ENCODE measurements at places on chromosomes 16 and 17.

GRCh38 chr17:45808845-45809244 lies 24.7 kb downstream of the CRHR1 start:
- DNase-seq: no peak

DNA sequence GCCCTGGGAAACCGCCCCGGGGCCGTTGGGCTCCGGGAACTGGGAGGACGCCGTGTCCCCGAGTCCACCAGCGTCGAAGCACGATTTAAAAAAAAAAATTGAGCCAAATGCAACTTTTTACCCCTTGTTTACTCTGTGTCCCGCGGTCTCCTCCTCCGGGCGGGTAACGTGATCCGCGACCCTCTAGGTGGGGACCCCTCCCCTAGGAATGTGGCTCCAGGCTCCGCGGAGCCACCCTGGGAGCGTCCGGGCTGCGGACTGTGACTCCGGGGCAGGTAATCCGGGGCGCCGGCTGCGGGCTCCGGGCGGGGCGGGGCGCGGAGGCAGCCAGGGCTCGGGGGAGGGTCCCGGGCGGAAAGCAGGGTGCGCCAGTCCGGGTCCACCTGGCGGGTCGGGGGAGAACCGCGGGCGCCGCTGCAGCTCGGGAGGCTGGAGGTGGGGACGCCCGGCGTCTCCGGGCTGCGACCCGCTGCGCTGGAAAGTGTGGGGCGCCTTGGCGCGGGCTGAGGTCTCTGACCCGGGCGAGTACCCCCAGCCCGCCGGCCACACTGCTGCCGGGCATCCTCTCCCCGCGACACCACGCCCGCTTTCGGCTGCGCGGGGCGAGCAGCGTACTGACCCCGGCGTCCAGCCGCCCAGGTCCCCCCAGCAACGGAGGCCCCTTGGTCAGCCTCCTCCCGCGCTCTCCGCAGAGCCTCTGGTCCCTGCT lies 852 bp upstream of the HELZ start:
- peak; percentile 82 for DNase-seq

- DNase-seq: no peak
These were observed 1.6 kb upstream of the FOXJ1 start for GRCh38 chr17:76142585-76143041.

- peak; percentile 85 for DNase-seq
These were observed 61.0 kb downstream of the SMPD3 start for GRCh38 chr16:68387301-68387700.

GRCh38 chr17:12318571-12319266 lies 298.0 kb downstream of the MAP2K4 start:
- no peak for DNase-seq

- no peak for DNase-seq
These were observed 1159.1 kb upstream of the CDH8 start for GRCh38 chr16:63195336-63195735.

DNA sequence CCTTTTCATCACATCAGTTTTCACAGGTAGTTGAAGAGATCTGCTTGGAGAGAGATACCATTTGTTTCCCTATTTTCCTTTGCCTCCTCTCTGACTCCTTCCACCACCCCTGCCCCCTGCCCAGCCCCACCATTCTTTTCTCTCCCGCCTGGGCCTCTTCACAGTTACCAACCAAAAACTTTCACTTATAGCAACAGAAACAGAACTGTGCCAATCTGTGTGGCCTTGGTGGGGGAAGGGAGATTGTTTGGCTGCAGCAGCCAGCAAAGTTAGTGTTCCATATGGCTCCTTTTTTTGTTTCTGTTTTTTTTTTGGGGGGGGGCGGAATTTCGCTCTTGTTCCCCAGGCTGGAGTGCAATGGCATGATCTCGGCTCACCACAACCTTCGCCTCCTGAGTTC lies 17.2 kb upstream of the ARL4D start:
- DNase-seq: no peak

DNA sequence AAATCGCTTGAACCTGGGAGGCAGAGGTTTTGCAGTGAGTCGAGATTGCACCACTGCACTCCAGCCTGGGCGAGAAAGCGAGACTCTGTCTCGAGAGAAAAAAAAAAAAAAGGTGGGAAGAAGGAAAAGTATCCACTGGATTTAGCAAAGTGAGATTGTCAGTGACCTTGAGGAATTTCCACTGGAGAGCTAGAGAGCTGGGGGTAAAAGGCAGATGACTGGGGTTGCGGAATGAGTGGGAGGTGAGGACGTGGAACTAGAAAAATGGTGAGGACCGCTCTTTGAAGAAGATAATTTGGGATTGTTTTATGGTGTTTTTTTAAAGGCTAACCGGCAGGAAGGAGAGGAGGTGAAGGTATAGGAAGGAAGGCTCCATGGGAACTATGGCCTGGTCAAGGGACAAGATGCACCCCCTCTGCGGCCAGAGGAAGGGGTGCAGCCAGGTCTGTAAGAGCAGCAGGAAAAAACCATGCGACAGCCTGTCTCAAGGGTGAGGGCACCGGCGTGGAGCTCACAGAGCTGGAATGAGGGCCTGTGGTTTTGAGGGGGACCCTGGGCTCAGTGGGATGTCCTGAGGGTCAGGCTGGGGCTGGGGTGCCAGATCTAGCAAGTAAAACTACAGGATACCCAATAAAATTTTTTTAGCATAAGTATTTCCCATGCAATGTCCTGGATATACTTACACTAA lies 694 bp upstream of the MLST8 start:
- no peak for DNase-seq

DNA sequence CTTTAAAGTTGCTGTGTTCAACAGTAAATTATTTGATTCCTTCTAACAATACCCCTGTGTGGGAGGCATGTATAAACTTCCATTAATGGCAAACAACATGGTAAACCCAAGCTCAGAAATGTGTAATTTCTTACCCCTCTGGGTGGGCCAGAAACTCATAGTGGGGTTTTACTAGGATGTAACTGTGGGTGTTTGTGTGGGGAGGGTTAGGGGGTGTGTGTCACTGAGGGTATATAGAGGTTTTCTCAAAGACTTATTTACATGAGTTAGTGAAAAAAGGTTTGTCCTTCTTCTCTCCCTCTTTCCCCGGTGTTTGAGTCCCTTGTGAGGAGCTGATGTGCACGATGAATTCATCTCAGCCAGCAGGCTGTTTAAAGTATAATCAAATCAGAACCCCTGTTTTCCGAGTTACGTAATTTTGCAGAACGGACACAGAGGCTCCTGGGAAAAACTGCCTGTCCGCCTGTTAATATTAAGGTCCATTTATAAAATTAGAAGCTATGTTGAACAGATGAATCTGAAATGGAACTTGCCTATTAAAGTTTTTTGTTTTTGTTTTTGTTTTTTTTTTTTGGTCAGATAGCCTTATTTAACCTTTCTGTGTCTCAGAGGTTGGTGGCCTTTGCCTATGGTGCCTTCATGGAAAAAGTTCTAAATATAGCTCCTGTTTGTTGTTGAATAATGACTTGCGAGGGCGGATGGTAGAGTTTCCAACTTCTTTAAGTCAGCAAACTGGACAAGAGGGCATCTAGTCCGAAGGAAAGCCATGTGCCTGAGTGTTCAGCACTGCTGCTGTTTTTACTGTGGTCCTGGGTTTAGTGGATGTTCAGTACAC lies 73.3 kb downstream of the MSI2 start:
- DNase-seq: no peak

DNA sequence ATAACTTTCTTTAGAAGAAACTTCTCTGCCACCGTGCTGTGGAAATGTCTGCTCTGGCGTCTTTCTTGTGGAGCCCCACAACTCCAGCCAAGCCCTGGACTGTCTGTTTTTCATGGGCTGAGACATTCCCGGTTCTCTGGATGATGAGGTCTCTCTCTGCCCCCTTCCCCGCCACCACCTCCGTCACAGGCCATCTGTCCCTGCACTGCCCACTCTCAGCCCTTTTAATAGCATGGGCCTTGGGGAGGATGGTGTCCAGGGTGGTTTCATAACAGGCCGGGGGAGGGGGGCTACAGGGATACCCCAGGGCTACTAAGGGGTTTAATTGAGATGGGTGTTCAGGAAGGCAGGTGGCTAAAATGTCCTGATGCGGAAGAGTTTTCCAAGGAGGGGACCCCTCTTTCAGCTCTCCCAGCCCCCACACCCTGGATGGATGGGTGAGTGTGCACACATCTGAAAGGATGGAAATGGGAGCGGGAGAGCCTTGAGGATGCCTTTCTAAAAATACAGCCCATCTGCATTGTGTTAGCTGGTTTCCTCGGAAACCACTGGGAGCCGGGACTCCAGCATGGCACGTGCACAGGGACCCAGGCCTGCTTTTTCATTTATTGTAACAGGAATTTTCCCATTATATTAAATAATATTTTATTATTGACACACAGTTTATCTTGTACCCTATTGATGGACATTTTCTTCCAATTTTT lies 14.6 kb upstream of the NDRG4 start:
- no peak for DNase-seq

All from iPS-NIHi11 (cell line).